ENCODE measurements at places on chromosomes 7 and 10.

DNA sequence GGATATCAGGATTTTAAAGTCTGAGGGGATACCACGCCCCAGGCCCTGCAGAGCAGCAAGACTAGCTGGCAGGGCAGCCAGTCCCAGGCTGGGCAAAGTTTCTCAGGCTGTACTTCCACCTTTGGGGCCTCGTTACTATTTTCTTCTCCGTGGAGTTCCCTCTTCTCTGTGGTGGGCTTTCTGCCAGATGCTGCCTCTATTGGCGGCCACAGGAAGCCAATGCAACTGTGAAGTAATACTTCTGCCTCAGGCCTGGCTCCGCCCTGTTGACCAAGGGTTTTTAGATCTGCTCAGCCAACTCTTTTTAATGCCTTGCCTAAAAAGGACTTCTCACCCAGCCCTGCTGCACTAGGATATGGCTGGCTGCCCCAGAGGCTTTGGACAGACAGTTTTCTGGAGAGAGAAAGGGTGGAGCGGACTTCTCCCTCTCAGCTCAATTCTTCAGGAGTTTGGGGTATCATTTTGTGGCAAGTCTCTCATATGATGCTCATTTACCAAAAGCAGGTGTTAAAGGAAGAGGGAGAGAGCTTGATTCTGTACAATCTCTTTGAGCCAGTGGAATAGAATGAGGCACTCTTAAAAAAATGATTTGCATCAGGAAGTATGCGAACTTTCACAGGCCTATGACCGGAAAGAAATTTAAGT, 67.4 kb downstream of the HHEX start:
- no peak for DNase-seq

DNA sequence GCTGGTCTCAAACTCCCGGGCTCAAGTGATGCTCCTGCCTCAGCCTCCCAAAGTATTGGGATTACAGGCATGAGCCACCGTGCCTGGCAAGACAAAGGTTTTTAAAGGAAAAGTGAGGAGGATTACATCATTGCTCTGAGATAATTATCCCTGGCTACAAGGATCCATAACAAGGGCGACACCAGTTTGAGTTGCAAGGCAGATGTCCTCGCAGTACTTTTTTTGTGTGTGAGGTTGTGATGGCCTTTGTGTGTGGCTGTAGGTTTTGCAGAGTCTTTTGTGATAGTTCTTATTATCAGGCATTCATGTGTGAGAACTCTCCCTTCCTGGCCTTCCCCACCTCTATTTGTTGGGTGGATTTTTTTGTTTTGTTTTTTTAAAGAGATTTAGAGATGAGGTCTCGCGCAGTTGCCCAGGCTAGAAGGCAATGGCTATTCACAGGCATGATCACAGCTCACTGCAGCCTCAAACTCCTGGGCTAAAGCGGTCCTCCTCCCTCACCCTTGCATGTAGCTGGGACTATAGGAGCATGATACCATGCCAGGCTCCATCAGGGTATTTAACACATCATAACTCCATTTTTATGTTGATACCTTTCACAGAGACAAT, 10.0 kb downstream of the BTBD16 start:
- DNase-seq, result no peak

DNA sequence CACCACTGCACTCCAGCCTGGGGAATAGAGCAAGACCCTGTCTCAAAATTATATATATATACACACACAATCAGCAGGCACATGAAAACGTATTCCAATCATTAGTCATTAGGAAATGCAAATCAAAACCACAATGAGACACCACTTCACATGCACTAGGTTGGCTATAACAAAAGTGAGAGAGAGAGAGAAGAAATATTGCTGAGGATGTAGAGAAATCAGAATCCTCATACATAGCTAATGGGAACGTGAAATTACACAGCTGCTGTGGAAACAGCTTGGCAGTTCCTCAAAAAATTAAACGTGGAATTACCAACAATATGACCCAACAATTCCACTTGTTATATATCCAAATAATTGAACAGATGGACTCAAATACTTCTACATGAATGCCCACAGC, 43.3 kb upstream of the CNNM1 start:
- no peak for DNase-seq

DNA sequence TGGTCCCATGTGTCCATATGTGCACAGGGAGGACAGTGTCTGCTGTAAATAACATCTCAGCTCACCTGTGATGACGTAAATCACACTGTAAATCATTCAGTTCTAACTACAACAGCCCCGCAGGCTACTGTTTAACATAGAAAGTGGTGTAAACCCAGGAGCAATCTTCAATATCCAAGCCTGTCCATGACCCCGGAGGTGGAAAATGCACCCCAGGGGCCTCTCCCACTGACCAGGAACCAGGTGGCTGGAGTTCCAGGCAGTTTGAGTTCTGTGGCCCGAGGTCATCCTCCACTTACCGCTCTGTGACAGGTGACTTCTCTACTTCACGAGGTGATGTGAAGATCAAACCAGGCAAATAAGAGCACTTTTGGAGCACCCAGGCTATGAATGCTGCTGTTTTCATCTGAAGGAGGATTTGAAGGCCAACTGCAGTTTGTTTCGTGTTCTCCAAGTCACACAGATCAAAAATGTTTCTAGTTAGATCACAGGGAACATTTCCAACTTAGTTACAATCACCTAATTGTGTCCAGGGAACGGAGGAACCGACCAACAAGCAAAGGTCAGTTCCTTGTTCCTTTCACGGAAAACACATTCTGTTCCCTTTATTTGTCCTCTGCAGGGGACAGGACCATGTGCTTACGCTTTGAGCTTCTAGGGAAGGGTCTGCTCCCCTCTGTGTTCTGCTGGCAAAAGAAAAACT, 131.8 kb downstream of the WDR37 start:
- DNase-seq, result no peak

- DNase-seq, result no peak
Measured at GRCh38 chr7:7550663-7551062, 15.0 kb upstream of the COL28A1 start.

DNA sequence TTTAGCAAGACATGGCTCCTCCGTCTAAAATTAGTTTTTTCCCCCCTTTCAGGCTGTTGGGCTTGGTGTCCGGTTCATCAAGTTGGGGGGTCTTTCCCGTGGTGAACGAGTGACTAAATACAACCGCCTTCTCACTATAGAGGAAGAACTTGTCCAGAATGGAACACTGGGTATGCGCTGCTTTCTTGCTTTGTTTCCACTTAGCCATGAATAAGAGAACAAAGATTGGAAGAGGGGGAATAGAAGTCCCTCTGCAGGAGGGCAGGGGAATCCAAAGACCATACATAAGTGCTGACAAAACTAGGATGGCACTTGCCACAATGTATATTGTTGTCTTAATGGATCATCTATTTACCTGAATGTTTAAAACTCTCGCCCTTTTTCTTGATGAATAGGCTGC, 30.5 kb downstream of the ENO4 start:
- no peak for DNase-seq

DNA sequence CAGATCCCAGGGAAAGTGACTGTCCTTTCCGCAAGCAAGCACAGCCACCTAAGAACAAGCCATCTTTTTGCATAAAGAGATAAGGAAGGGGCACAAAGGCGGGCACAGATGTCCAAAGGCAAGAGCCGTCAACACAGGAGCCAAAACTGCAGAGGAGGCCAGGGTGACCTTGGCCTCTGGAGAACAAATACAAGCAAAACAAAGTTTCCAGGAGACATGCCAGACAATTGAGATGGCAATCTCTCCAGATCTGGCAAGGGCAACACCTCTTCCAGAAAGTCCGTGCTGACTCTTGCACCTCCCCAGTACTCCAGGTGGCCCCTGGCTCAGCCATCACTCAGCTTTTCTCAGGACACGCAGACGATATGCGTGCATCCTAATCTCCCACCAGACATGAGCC, 58.2 kb downstream of the TEX36 start:
- DNase-seq, result no peak

- no peak for DNase-seq
Measured at GRCh38 chr10:55168343-55168742, 367.3 kb upstream of the PCDH15 start.

- no peak for DNase-seq
Measured at GRCh38 chr7:47000561-47000960, 581.4 kb downstream of the TNS3 start.

DNA sequence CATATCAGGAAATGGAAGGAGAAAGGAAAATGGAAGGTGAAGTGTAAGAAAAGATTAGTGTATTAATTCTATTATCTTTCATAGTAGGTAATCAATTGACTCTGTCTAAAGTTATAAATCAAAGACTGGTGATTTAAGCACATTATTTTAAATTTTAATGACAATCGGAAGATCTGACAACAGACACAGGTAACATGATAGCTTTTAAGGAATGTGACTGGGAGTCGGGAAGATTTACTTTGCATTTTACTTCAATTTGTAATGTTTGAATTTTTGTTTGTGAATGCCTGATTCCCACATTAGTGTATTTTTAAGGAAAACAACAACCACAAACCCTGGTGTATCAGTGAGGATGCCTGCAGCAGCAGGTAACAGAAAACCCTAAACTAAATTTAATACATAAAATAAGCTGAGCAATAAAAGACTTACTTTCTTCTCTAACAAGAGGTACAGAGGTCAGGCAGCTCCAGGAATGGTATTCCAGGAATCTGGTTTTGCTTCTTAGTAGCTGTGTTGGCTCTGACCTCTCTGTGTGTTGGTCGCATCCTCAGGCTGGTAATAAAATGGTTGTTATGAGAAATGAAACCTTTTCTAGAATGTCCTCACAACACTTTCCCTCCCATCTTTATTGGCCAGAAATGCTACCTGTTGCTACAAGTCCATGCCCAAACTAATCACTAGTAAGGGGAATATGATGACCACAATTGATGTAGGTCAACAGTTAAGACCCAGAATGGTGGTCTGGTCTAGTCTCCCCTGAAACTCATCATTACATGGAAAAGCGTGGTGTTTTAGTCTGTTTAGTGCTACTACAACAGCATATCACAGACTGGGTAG, 12.2 kb downstream of the DNAJB9 start:
- no peak for DNase-seq

DNA sequence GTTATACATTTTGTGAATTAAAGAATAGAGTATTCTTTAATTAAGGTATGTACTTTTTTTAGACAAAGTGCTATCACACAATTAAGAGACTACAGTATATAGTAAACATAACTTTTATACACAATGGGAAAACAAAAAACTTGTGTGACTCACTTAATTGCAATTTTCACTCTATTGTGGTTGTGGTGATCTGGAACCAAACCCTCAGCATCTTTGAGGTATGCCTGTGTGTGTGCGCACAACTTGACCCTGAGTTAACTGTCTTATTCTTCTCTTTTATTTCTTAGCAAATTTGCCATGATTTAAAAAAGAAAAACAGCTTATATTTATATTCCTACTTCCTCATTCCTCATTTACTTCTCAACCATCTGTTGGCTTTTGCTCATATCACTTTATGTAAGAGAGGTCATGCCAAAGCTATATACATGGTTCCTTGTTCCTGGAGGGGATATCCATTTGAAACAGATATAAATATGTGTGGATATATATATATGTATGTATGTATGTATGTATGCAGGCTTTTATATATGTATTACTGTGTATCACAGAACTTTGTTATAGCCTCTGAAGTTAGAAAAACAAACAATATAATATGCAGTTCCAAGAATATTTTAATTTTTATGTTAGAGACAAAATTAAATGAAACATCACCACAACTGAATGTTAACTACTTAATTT, 259.5 kb upstream of the HGF start:
- DNase-seq, result no peak

GRCh38 chr10:79268161-79268601, 79.1 kb upstream of the PPIF start:
- DNase-seq, result no peak

DNA sequence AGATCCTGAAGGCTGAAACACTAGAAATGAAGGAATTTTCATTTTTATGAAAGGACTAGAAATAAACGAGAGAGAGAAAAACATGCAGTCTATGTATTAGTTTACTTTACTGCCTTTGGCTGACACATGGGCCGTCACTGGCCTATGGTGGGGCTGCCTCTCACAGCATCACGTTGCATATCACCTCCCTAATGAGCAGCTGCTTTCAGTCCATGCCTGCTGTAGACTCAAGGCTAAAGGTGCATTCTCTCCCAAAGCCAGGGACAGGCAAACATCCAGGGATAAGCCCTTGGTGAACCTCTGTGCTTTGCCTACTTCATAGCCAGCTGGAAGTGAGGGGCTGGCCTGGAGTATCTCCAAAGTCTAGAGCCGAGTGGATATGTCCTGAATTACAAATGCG, 359.4 kb downstream of the GPAM start:
- DNase-seq, result no peak

GRCh38 chr10:50394832-50395231, 143.5 kb upstream of the ASAH2 start:
- DNase-seq, result no peak

- no peak for DNase-seq
Measured at GRCh38 chr10:132943058-132943790, 854 bp upstream of the CFAP46 start.

GRCh38 chr7:106062521-106062931, 49.6 kb downstream of the SYPL1 start:
- DNase-seq, result no peak

GRCh38 chr7:151135525-151135845, 32.0 kb downstream of the GBX1 start:
- no peak for DNase-seq

DNA sequence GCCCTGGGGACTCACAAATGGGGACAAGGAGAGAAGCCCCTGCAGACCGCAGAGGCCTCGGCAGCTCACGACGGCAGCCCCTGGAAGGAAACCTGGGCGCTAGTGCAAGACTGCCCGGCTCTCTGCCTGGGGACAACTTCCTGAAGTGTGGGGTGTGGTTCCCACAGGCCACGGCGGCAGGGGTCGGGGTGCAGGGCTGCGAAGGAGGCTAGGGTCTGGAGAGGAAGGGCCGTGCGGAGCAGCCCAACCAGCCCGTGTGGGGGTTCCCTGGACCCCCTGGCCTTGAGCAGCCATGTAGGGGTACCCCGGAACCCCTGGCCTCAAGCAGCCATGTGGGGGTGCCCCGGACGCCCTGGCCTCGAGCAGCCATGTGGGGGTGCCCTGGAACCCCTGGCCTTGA, 19.5 kb downstream of the CFAP46 start:
- DNase-seq, result no peak

- peak; percentile 94 for DNase-seq
Measured at GRCh38 chr7:99267481-99267840, 5.2 kb upstream of the MYH16 start.

DNA sequence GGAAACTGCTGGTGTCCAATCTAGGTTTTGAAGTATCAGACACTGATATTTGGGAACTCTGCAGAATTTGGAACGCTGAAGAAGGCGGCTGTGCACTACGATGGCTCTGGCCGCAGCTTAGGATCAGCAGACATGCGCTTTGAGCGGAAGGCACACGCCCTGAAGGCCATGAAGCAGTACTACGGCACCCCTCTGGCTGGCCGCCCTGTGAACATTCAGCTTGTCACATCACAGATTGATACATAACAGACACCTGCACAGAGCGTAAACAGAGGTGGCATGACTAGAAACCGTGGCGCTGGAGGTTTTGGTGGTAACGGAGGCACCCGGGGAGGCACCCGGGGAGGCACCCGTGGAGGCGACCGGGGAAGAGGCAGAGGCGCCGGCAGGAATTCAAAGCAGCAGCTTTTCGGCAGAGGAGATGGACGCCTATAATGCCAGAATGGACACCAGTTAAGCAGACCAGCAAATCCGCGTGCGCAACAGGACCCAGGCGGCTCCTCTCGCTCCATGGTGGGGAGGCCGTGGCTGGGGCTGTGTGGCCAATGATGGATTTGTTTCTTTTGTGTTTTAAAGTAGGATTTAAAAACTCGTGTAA, 22.2 kb upstream of the CCL24 start:
- DNase-seq, result no peak

GRCh38 chr10:87930934-87931835, 67.8 kb downstream of the PTEN start:
- DNase-seq, result no peak

- DNase-seq, result no peak
Measured at GRCh38 chr7:40923626-40924025, 779.3 kb downstream of the INHBA start.
